Right renal pelvis (tissue), 4 donors: ENCODE measurements at places on chromosomes 16 and 17. TPM values are rescaled to one million over a fixed set of nuclear protein-coding genes. Genes with fewer than 3 reads are reported as not detected.

- DNase-seq: no peak
These were observed 21.5 kb downstream of the PRCD start for GRCh38 chr17:76561332-76561731.

DNA sequence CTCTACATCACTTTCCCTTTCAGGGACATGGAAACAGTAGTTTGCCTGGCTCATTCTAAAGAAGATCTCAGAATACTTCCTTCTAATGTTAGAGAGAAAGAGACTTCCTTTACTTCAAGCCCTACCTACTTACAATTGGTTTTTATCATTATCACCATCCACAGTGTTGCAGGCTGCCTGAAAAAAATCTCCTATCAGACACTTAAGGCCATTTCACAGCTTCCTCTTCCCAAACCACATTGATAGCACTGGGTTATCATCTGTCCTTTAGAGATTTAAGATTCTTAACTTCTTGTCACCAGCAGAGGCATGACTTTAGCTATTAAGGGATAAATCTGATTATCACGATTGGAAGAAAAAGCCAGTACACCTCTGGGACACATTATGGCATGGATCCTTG, 178.5 kb upstream of the TBX2 start:
- no peak for DNase-seq

GRCh38 chr16:48321317-48322036, 63.7 kb downstream of the SIAH1 start:
- DNase-seq: no peak

DNA sequence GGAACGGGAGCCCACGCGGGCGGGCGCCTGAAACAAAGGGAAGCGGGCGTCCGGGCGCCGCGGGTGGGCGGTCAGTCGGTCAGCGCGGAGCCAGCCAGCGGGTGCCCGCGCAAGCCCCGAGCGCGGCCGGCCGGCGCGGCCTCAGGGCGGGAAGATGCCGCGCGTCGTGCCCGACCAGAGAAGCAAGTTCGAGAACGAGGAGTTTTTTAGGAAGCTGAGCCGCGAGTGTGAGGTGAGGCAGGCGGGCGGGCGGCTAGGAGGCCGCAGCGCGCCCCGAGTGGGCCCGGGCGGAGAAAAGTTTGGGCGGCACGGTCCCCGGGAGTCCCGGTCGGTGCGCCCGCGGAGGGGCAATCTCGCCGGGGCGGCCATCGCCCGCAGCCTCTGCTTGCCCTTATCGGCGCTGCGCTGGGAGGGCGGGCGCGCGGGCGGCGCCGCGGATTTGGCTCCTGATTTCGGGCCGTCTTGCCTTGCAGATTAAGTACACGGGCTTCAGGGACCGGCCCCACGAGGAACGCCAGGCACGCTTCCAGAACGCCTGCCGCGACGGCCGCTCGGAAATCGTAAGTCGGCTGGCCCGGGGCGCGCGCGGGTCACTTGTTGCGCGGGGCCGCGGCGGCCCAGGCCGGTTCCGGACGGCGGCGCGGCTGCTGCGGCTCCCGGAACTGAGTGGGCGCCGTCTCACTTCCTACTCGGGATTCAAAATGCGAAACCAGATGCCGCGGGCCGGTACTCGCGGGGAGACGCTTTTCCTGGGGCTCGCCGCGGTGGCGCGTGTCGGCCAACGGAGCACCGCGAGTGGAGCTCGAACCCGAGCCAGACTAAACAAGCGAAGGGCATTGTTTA, 526 bp downstream of the CBFB start:
- DNase-seq: peak; percentile 39

DNA sequence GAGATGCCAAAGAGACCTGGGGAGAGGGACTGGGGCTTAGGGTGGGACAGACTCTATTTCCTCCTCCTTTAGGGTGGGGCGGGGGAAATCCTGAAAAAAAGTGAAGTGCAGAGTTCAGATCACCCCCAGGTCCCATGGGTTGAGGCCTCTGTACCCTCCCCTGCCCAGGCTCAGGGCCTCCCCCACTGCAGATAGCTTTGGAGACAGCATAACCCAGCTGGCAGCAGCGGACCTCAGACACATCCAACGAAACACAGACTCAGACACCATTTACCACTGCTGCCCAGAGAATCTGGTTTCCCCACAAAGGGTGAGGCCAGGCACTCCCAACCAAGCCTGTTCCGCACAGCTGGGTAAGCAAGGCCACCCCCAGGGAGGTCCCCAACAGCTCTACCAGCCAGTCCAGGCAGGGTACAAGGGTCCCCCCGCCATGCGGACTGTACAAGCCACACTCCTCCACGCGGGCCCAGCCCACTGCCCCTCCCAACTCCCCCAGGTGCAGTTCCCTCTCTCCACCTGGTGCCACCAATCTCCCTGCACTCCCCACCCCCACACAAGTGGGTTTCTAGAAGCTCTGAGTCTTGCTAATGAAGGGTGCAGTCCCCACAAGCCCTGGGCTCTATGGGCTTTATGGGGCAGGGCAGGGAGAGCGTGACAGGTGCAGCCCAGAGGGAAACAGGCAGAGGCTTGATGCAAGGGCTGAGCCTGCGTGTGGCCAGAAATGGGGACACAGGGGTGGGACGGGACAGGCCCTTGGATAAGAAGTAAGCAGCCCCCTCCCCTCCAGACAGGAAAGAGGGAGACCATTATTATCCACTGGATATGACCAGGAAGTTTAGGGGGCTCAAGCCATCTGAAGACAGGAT, 8.9 kb downstream of the RHBDF2 start:
- DNase-seq: no peak

DNA sequence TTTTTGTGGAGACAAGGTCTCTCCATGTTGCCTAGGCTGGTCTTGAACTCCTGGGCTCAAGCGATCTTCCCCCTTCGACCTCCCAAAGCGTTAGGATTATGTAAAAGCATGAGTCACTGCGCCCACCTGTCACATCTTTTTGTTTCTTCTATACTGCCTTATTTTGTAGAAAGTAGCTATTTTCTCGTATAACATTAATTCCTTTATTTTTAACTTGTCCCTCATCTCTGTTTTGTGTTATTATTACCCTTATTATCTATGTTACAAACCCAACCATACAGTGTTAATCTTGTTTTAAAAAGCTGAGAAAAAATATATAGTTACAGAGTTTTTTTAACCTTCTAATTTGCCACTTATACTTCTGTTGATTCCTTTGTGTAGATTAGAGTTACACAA, 1.4 kb upstream of the TXNDC11 start:
- DNase-seq: no peak

- DNase-seq: no peak
These were observed 651.8 kb downstream of the CDH11 start for GRCh38 chr16:64469906-64470702.

- no peak for DNase-seq
These were observed 10.5 kb downstream of the SREBF1 start for GRCh38 chr17:17826342-17826713.

- DNase-seq: no peak
These were observed 20.9 kb upstream of the SOX9 start for GRCh38 chr17:72099919-72100318.

GRCh38 chr17:5241861-5242671, 7.4 kb upstream of the SCIMP start:
- DNase-seq: no peak

DNA sequence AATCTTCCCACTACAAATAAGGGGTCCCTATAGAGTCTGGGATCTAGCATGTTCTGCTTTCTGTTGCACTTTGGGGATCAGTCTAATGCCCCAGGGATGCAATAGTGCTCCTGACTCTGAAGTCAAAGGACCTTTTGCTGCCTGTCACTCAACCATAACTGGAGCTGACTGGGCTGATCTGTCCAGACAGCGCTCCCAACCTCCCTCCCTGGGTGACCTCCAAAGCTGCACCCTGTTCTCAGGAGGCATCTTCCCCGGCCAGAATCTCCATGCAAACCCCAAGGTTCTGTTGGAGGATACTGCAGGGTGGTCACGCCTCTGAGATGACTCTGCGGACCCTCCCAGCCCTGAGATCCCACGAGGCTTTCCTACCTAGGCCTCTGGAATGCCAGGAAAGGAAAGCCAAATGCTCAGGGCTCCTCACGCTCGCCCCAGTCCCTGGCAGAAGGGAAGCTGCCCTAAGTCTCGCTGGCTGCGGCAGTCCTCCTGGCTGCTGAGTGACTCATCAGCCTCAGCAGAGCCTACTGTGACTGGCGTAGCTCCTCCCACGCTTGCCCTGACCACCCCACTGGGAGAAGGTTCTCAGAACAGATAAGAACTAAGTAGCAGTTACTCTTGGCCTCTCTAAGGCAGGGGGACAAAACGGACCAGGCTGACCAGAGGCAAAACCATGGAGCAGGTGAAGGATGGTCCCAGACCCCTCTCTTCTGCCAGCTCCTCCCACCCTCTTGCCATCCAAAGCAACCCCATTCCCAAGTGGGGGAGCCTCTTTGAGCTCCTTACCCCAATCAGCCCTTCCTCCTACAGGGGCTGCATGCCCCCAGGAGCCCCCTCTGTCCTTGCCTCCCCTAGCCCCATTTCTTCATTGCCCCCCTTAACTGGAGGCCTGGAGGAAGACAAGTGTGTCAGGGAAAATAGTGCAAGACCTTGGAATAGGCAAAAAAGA, 124.1 kb upstream of the TNRC6C start:
- DNase-seq: no peak

GRCh38 chr17:9402590-9403199, 172.9 kb downstream of the STX8 start:
- DNase-seq: no peak

DNA sequence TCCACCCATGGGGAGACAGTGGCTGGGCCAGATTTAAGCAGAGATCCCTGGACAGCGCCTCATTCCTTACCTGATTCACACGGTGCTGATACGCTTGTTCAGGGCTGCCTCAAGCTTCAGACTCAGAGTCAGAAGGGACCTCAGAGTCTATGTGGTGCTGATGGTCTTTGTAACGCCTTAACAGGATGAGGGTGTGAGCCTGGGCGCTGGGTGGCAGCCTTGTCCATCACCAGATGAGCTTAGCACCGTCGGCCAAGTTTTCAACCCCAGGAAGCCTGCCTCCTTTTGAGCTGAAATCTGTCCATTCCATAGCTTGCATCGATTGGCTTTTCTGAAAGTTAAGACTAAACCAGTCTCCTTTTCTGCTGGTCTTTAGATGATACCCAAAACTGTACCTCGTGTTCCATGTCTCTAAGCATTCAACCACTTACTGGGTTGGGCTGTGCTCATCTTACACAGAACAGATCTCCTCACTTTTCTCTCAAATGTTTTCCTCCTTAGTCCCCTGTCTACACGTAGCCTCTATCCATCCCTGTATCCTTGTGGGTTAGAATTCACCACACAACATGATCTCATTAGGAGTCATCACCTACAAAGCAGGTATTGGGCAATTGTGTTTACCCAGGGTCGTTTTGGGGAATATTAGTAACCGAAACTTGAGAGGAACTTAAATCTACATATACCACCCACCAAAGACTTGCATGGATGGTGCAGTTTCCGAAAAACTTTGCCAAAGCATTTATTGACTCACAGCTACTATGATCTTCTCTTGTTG, 573.4 kb downstream of the CDH13 start:
- no peak for DNase-seq

DNA sequence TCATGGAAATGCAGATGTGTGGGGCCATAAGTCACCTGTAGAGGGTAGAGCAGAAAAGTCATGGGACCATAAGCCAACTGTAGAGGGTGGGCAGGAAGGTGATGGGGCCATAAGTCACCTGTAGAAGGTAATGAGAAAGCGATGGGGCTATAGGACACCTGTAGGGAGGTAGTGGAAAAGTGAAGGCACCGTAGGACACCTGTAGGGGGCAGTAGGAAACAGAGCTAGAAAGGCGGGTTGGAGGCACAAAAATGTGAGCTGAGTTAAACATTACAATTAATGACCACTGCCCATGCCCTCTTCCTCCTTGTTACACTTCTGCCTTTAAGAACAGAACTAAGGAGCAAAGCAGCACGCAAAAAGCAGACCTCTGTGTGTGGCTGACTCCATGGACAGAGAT, 150.1 kb downstream of the SHISA6 start:
- no peak for DNase-seq

DNA sequence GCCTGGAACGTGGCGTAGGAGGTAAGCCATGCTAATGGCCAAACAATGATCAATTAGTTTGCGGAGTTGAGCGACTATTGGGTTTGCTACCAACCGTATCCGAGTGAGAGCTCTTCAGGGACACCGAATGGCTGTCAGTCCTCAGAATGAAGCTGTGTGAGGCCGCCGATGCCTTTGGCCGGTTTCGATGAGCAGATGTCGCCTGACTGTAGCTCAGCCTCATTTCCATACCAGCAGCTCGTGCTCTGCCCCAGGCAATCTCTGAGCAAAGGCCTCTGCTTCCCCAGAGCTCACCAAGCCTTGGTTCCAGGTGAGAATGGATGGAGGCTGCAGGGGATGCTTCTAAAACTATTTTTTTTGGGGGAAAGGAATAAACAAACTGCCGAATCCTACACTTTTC, 111.7 kb upstream of the HS3ST4 start:
- DNase-seq: no peak

- peak; percentile 72 for DNase-seq
These were observed 17.9 kb downstream of the UTP4 start for GRCh38 chr16:69150146-69150865.

DNA sequence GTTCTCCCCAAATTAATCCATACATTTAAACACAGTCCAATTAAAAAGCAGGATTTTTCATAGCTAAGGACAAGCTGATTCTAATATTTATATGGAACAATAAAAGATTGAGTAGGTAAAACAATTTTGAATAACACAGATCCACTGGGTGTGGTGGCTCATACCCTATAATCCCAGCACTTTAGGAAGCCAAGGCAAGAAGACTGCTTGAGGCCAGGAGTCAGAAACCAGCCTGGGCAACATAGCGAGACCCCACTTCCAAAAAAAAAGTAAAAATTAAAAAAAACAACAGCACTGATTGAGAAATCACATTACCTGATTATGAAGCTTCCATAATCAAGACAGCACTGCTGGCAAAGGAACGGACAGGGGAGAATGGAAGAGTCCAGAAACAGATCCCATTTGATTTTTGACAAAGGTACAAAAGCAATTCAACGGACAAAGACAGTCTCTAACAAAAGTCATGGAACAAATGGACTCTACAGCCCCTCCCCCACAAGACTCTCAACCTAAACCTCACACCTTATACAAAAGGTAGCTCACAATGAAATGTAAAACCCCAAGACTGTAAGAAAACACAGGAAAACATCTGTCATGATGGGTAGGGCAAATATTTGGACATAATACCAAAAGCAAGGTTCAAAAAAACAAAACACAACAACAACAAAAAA, 17.9 kb downstream of the USP7 start:
- DNase-seq: no peak

GRCh38 chr17:6429266-6429665, 5.7 kb downstream of the AIPL1 start:
- no peak for DNase-seq

- no peak for DNase-seq
These were observed 73.5 kb downstream of the FOXL1 start for GRCh38 chr16:86651823-86652222.

The TERB1 gene
- not detected for polyA plus RNA-seq

The PAFAH1B1 gene
- 140 TPM for polyA plus RNA-seq

The GOSR1 gene
- polyA plus RNA-seq: 48.0 TPM

The ZNF287 gene
- polyA plus RNA-seq: 13.2 TPM

The C17orf78 gene
- polyA plus RNA-seq: 0.11 TPM

The KRTAP2-3 gene
- polyA plus RNA-seq: not detected

The KRTAP4-6 gene
- polyA plus RNA-seq: not detected

The IGF2BP1 gene
- 18.0 TPM for polyA plus RNA-seq

The HASPIN gene
- polyA plus RNA-seq: 3.3 TPM

The NDUFAF8 gene
- polyA plus RNA-seq: 51.4 TPM

The C17orf100 gene
- 11.8 TPM for polyA plus RNA-seq

The TMEM238L gene
- 7.8 TPM for polyA plus RNA-seq

The SLC6A2 gene
- 0.12 TPM for polyA plus RNA-seq

The MEFV gene
- polyA plus RNA-seq: 0.24 TPM

The C17orf67 gene
- polyA plus RNA-seq: 1.1 TPM

The TAC4 gene
- not detected for polyA plus RNA-seq
